ENCODE measurements at places on chromosomes 16 and 17.

- DNase-seq: no peak
Measured at GRCh38 chr17:61361084-61361483, 38.6 kb upstream of the TBX2 start.

DNA sequence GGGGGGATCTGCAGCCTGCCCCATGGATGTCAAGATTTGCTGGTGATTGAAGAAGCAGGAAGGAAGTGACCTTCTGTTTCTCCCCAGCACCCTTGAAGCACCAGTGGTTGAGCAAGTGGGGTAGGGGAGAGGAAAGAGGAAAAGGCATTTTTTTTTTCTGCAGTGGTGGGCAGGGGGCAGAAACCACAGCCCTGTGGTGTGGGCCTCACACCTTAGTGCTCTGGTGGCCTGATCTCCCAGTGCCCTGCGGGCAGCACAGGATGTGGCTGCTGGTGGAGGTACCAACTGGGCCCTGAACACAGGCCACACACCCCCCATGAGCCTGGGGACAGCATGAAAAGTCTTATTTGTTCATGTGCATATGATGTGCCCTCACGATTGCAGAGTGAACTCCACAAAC, 7.1 kb downstream of the ITGAD start:
- no peak for DNase-seq

GRCh38 chr17:76530095-76530723, 7.3 kb downstream of the CYGB start:
- no peak for DNase-seq

DNA sequence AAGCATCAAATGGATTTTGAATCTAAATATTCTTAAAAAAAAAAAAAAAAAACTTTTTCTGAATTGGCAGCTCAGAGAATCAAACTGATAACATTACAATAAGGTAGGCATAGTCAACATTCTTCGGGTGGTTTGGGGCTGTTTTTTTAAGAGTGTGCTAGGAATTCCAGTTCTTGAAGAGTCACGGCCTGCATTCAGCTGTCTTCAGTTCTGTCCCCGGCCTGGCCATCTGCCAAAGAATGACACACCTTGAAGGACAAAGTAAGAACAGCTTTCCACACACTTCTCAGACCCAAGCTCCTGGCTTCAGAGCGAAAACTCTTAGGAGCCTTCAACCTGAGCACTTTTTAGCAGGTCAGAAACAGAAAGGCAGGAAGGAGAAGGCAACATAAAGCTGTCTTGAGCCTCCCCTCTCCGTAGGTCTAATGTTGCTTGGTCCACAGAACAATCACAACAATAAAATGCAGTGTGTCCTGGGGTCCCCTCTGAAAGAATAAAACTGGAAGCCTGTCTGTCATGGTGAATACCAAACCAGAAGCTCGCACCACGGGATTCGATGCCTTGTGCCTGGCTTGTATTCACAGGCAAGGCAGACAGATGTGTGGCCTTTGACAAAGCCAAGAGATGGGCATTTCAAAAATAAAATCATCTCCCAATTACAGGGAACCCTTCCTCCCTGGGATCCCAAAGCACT, 524.4 kb upstream of the ZFHX3 start:
- no peak for DNase-seq

- DNase-seq: no peak
Measured at GRCh38 chr16:14456793-14457481, 173.1 kb downstream of the PARN start.

- DNase-seq: no peak
Measured at GRCh38 chr16:10828851-10829366, 10.3 kb upstream of the TVP23A start.

- DNase-seq: no peak
Measured at GRCh38 chr17:63838631-63839171, 3.8 kb downstream of the SMARCD2 start.

DNA sequence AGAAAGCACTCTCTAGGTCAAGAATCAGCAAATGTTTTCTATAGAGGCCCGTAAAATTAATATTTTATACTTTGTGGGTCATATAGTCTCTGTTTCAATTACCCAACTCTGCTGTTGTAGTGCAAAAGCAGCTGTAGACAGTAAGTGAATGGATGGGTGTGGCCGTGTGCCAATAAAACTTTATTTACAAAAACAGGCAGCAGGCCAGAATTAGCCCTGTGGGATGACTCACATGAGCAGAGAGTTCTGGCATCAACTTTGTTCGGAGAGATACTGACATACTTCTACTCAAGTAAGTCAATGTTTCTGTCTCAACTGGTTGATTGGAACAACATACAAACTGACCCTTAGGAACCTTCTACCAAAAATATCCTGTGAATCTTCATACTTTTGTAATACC, 616.2 kb downstream of the MAF start:
- no peak for DNase-seq

- no peak for DNase-seq
Measured at GRCh38 chr17:14803826-14804225, 461.3 kb downstream of the PMP22 start.

- DNase-seq: no peak
Measured at GRCh38 chr17:53017227-53017626, 805.5 kb upstream of the KIF2B start.

DNA sequence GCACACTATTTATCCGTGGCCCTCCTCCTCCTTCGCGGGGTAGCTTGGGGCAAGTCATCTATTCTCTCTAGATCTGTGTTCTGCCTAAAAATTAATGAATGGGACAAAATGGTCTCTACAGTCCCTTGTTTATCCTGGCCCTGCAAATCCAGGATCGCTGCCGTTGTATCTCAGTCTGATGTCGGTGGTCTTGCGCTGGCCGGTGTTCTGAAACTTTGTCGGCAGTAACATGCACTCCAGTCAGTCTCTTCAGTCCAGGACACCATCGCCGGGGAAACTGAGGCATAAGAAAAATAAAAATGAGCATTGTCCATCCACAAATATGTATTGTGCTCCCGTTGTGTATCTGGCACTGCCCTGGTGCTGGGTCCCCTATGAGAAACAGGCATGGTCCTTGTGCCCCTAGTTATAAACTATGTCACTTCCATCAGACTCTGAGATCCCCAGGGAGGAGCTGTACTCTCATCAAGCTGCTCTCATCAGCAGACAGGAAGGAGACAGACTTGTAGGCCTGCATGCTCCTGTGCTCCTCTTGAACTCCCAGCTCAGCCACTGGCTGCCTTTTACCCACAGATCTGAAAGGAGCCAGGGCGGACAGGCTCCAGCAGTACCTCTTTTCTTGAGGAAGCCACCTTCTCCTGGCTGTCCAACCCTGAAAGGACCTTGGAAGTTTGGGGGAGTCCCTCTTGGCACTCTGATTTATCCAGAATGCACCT, 13.7 kb upstream of the CA4 start:
- DNase-seq: no peak

DNA sequence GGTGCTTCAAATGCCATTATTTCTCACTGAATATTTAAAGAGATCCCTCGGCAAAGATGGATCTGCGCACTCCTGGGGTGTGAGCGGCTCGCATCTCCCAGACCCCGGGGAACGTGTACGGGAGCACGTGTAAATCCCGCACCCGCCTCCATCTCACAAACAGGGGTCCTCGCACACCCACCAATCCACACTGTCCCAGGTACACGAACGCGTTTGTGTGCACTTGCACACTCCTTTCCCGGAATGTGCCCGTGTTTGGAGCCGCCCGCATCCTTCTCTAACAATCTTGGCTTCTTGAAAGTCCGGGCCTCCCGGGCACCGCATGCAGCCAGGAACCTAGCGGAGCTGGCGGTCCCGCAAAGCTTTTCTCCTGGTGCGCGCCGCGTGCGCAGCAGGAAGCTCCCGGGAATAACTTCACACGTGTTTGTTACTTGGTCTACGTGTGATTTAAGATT, 2.5 kb upstream of the SALL1 start:
- DNase-seq: peak; percentile 81

DNA sequence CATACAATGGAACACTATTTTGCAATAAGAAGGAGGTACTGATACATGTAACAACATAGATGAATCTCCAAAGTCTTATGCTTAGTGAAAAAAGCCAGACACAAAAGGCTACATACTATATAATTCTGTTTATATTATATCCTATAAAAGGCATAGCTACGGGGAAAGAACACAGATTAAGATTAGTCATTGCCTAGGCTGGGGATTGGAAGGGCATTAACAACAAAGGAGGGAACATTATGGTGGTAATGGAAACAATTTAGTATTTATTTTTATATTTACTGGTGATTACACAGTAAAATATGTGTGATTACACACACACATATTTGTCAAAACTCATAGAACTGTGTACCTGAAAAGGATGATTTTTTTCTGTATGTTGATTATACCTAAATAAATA, 278.1 kb downstream of the ZFHX3 start:
- DNase-seq: no peak

DNA sequence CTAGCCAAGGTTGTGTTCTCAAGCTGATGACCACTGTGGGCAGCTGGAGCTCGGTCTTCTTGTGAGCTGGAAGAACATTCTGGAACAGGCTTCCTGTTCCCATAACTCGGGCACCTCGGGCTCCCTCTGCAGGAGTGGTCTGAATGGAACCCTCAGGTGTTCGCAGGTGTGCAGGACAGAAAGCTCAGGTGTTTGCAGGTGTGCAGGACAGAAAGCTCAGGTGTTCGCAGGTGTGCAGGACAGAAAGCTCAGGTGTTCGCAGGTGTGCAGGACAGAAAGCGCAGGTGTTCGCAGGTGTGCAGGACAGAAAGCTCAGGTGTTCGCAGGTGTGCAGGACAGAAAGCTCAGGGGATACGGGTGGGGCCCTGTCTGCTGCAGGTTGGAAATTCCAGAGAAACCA, 109.0 kb upstream of the CACNG5 start:
- no peak for DNase-seq

DNA sequence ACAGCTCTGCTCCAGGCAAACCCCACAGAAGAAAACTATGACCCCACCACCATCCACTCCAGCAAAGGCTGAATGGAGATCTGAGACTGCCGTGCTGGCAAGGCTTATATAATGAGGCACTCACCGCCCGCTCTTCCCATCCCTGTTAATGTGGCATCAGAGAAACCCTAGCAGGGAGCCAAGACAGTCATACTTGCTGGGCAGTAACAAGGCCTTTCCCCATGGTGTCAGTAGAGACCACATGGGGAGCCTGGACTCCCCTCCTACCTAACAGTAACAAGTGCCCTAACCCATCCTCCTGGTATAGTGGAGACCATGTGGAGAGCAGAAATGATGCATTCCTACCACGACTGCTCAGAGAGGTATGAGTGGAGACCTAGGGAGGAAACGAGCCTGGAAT, 235.2 kb downstream of the C16orf78 start:
- DNase-seq: peak; percentile 52

DNA sequence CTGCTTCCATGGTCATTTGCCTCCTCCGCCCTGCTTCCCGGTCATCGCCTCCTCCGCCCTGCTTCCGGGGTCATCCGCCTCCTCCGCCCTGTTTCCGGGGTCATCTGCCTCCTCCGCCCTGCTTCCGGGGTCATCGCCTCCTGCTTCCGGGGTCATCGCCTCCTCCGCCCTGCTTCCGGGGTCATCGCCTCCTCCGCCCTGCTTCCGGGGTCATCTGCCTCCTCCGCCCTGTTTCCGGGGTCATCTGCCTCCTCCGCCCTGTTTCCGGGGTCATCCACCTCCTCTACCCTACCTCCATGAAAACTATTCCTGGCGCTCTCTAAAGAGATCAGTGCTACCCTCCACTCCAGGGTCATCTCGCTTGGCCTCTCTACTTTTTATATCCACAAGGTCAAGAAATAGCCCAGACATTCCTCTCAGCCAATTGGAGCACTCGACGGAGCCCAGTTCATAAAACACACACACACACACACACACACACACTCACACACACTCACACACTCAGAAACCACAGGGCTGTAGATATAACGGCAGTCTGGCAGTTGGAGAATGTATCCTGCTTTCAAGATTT, 44.8 kb downstream of the TRARG1 start:
- DNase-seq: no peak

GRCh38 chr16:3536271-3536731, 35.5 kb downstream of the CLUAP1 start:
- no peak for DNase-seq

GRCh38 chr16:17606460-17606859, 135.7 kb upstream of the XYLT1 start:
- no peak for DNase-seq

DNA sequence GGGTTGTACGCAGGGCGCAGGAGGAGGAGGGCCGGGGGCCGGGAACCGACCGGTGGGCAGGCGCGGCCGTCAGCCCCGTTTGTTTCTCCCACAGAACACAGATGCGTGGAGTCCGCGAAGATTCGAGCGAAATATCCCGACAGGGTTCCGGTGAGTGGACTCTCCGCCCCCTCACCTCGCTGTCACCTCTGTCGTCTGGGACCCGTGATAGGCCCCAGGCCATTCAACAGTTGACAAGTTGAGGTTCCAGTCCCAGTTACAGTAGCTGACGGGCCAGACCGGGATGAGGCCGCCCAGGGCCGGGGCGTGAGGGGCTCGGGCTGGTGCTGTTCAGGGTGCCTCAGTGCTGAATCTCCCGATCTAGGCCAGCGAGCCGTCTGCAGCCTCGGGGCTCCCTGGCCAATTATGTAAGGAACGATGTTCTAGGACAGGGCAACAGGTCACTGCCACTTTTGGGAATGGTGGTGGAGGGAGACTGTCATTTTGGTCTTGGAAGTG, 628 bp downstream of the GABARAPL2 start:
- no peak for DNase-seq

GRCh38 chr16:86428729-86429517, 81.4 kb upstream of the FOXF1 start:
- no peak for DNase-seq

- no peak for DNase-seq
Measured at GRCh38 chr17:48179071-48179945, 71.7 kb downstream of the SNX11 start.

- no peak for DNase-seq
Measured at GRCh38 chr17:79051306-79051705, 23.3 kb upstream of the ENGASE start.

GRCh38 chr16:58474296-58474695, 25.6 kb upstream of the NDRG4 start:
- DNase-seq: no peak

DNA sequence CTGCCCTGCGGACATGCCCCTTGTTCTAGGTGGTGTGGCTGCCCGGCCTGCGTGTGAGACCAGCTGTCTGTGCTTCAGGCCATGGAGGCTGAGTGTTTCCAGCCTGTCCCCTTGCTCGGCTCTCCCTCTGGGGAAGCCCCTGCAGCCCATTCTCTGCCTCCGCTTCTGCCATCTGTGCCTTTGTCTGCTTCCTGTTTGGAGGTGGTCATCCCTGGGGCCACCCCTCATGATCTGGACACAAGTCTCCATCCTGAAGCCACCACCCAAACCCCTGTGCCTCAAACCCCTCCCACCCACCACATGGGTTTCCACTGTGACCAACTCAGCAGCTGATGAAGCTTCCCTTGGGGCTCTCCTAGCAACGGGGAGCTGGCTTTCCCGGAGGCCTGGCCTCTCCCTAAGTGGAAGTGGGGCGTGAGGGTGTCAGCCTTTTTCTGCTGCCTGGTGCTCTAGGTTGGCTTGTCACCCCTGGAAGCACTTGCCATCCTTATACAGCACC, 184.9 kb downstream of the SEC14L1 start:
- DNase-seq: peak; percentile 31

- DNase-seq: no peak
Measured at GRCh38 chr17:68602289-68602688, 1.1 kb upstream of the FAM20A start.

DNA sequence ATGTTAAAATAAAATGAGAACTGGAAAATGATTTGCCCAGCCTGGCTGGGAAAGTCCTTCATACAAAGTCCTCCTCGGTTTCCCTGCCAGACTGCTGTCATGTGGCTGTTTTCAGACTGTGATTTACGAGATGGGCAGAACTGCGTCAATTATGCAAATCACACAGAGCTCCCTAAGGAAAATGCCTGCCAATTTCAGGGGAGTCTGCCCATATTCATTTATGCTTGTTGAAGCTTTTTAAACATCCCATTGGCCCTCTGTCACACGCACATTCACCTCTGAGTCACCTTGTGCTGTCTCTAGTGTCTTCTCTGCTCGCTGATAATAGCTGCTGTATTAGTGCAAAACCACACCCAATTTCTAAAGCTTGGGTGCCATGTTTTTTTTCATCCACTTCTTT, 81.7 kb upstream of the FAM20A start:
- DNase-seq: no peak

Data from retina (tissue), 1 donor.